ENCODE measurements at places on chromosomes 5 and 9.

DNA sequence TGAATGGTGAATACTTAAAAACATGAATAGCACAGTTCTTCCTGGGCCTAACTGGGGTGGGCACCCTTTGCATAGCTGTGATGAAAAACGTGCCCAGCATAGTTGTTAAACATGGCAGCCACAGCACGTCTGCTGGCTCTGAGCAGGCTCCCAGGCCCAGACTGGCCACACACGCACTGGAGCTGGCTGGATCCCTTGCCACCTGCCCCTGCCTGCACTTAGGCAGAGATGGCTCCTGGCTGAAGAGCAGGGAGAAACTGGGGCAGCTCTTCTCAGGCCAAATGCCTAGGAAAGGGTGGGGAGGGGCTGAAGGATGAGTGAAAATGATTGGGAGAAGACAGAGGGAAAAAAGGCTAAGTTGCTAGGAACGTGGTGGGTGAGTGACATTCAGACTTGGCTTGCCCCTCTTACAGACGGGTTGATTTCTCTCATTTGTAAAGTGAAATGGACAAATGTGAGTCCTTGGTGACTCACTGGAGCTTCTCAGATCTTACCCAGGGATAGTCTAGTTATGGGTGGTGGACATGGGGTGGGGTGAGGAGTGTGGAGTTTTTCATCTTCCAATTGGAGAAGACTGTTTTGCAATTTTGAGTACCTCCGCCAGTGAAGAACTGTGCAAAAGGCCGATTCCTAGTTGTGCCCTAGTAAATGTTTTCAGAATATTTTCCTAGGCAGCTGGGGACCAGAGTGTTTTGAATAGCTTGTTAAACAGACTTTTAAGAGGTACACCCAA lies 42.4 kb downstream of the TRIO start:
- DNase-seq, result no peak

GRCh38 chr9:135701067-135701958 lies 672 bp upstream of the KCNT1 start:
- no peak for DNase-seq

- peak; percentile 42 for DNase-seq
Observed at GRCh38 chr5:96434201-96434645, 1.2 kb upstream of the PCSK1 start.

GRCh38 chr5:126597156-126597555 lies 2.1 kb upstream of the ALDH7A1 start:
- DNase-seq, result peak; percentile 51

DNA sequence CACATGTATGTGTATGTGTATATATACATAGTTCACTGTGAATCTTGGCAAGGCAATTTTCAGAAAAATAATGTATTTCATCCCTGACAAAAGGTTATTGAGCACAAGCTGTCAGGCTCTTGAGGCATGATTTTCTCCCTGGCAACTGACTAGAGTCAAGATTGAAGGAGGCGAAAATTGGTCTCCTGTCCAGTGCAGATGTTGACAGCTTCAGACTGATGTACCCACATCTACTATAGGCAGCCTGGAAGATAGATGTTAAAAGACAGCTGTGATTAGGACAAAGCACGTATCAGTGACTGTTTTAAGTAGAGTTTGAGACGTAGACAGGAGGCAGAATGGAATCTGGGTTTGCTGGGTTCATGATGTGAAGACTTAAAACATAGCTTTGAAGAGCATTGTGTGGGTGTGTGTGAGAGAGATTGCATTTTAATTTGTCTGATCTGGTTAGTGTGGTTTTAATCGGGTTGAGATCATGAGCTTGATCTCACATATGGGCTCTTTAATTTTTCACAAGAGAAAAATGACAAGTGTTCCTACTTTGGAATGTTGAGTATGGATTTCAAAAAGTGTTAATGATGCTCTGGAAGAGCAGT lies 39.1 kb downstream of the CTNNA1 start:
- no peak for DNase-seq

- DNase-seq, result peak; percentile 59
Observed at GRCh38 chr5:16889203-16889971, 46.7 kb downstream of the MYO10 start.

DNA sequence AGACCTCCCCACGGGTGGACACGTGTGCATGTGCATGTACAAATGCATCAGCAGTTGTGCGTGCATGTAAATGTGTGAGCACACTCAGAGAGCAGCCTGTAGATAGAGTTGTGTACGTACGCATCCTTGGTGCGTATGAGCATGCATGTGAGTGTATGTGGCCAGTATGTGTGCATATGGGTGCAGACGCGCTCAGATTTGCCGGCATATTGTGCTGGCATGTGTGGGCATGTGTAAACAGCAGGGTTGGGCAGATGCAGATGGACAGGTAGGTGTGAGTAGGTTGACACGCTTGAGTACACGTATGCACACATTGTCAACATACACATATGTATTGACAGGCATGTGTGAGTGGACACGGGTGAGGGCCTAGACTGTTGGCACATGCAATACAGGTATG lies 56.5 kb downstream of the LMX1B start:
- no peak for DNase-seq

DNA sequence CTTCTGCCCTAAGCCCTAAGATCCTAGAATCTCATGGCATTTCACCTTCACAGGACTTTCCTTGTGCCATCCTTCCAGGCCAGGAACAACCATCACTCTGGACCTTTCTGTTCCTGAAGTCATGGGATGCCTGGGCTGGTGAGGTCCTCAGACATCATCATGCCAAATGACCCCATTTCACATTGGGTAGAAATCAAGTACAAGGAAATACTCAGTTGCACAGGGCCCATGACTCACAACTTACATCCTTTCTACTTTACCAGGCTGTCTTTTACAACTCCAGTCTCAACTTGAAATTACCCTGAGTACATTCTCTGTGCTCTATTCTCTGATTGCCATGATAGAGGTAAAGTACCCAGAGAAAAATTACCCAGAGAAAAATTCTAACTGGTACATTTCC lies 167.1 kb downstream of the PIK3R1 start:
- DNase-seq, result no peak

DNA sequence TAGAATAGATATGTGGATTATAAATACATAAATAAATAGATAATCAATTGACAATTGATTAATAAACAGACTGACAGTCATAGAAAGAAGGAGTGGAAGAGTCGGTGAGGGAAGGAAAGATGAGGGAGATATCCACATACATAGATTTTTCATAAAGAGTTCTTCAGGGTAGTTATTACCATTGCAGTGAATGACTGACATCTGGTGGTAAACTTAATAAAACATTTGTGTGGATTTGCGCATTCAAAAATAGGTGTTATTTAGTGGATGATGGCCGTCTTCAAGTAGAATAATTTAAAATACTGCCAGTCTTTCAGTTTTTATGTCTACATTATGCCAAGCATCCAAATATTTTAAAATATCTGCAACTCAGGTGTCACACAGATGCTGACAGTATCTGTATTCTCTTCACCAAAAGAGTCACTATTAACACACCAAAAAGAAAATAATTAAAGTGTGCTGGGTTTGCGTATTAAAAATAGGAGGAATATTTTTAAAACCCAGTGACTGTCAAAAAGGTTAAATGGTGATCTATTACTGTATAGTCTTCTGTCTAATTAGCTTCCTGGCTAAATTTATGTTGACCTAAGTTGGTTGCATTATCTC lies 78.8 kb downstream of the GIN1 start:
- peak; percentile 10 for DNase-seq

- no peak for DNase-seq
Observed at GRCh38 chr5:111596705-111597104, 84.4 kb upstream of the STARD4 start.

DNA sequence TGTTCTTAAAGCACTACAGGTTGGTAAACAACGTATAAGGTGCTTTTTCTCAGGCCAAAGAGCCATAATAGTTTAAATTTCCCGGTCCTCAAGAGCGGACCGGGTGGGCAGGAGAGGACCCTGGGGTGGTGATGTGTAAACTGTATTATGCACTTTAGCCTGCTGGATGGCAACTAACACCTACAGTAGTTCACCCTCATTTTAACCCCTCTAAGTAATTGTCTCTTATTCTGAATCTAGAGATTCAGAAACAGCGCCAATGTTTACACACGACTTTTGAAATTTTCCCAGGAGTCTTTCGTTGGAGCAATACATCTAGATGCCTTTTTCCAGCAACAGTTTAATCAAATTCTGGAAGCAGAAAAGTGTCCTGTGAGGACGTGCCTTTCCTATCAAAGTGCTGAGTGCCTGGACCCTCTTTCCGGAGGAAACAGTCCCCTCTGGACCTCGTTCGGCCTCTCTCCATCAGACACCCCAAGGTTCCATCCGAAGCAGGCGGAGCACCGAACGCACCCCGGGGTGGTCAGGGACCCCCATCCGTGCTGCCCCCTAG lies 676 bp upstream of the OCLN start:
- DNase-seq, result no peak
